Panc1 (cell line): ENCODE measurements at places on chromosomes 6 and 20. TPM values are rescaled to one million over a fixed set of nuclear protein-coding genes. Genes with fewer than 3 reads are reported as not detected.

Gene JPH2
- 0.49 TPM for total RNA-seq

- no peak for DNase-seq
- no peaks in the 10 kb centered on the region for H3K36me3 ChIP-seq
- no peak overlapping the region for H3K4me3 ChIP-seq
- H3K4me1 ChIP-seq, result no peaks in the 10 kb centered on the region
- H3K27ac ChIP-seq, result no peak overlapping the region
Observed at GRCh38 chr6:32058511-32058963, 20.3 kb downstream of the CYP21A2 start.

DNA sequence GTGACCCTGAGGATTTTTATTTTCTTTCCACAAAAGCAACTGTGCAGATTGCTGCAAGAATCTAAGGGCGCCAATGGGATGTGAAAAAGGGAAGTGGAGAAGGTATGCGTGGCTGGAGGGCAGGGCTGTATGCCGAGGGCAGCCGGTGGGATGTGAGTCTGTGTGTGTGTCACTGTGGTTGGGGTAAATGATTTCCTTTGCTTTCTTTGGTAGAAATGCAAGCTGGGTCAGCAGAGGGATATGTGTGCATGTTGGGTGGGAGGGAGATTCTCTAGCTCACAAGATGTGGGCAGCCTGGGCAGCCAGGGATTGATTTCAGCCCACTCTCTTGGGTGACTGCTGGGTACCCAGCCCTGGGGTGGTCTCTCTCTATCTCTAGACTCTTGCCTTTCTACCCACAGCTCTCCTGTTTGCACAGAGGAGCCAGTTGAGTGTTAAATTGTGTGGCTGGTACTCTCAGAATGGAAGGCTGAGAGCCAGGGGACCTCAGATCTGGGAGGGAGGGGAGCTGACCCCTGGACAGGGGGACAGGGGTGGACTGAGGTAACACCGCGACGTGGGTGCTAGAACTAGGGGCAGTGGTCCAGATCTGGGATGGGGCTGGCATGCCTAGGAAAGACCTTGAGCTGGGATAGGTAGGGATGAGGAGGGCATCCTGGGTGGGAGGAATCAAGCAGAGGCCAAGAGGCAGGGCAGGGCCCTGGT, 136.8 kb upstream of the RNF24 start:
- peak overlapping the region; percentile 54; the same call in 1 of the 2 replicates for H3K27ac ChIP-seq
- peaks cover 55% of the 10 kb centered on the region for H3K4me1 ChIP-seq
- no peak for DNase-seq
- H3K27me3 ChIP-seq, result no peaks in the 10 kb centered on the region
- peak overlapping the region; percentile 30 for H3K4me3 ChIP-seq

Gene CLPSL1
- total RNA-seq, result not detected

Gene CTCFL
- 0.05 TPM for total RNA-seq

Gene IL17A
- total RNA-seq, result not detected

DNA sequence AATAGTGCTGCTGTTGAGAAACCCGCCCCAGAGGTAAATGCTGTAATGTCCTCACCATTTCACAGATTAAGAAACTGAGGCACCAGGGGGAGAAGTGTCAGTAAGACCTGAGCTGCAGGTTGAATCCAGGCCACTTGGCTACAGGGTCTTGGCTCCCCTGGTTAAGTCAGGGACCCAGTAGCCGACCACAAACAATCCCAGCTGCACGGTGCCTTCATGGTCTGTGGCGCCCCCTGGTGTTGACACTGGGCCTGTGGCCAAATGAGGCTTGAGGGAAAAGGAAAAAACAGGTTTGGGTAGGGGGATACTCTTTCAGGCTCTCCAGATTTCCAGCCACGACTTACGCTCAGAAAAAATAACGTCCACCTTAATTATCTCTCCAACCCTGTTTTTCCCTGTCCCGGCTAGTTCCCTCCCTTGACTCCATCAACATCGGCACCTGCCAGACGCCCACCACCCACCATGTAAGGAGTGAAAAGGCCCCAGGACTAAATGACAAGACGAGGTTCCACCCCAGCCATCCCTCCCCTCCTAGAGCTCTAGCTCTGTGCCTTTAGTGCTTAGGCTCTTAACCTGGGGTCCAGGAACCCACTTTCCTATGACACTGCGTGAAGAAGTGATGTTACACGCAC, 47.7 kb upstream of the POLR1H start:
- no peaks in the 10 kb centered on the region for H3K4me1 ChIP-seq
- H3K27me3 ChIP-seq, result no peaks in the 10 kb centered on the region
- DNase-seq, result no peak
- no peak overlapping the region for H3K4me3 ChIP-seq
- no peaks in the 10 kb centered on the region for H3K36me3 ChIP-seq
- no peak overlapping the region for H3K27ac ChIP-seq

- no peaks in the 10 kb centered on the region for H3K4me1 ChIP-seq
- no peak overlapping the region for H3K4me3 ChIP-seq
- H3K27ac ChIP-seq, result no peak overlapping the region
- DNase-seq, result no peak
- no peaks in the 10 kb centered on the region for H3K27me3 ChIP-seq
- H3K36me3 ChIP-seq, result no peaks in the 10 kb centered on the region
Observed at GRCh38 chr6:85275338-85275985, 174.4 kb upstream of the NT5E start.
